ENCODE measurements at places on chromosomes 11 and 22. TPM values are rescaled to one million over a fixed set of nuclear protein-coding genes. Genes with fewer than 3 reads are reported as not detected.

The KCNJ5 gene
- total RNA-seq, result 12.1 TPM

GRCh38 chr11:77530879-77531278 is 57.0 kb upstream of the PAK1 start:
- DNase-seq, result no peak

GRCh38 chr11:86159581-86159891 is 85.0 kb upstream of the EED start:
- DNase-seq, result no peak

DNA sequence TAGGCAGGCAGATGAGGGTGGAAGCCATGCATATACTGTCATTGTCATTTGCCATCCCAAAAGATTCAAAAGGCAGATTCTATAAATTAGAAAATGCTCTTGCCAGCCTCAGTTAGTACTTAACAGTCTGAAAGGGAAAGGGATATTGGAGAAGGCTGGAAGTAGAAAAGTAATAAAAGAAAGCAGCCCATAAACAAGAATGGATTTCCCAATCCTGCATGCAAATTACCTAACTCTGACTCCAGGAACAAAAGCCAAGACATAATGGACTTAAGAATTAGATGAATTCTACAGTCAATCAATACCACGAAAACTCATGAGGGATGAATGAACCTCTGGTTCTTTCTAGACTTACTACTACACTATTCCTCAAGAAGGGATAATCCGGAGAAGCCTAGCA is 5.9 kb downstream of the PAK1 start:
- no peak for DNase-seq

DNA sequence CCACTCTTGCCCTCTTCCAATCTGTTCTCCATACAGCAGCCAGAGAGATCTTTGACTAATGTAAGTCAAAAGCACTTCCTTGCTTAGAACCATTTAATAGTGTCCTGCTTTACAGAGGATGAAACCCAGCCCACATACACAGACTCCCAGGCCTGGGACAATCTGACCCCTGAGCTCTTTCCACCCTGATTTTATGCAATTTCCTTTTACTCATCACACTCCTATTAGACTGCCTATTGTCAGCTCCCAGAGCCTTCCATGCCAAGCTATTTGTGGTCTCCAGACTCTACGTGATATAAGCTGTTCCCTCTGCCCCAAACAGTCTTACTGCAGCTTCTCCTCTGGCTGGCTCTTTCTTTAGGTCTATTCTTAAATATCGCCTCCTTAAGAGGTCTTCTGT is 28.1 kb downstream of the ME3 start:
- no peak for DNase-seq

The YPEL1 gene
- total RNA-seq, result 9.6 TPM

The ZNF214 gene
- 0.67 TPM for total RNA-seq

The VWCE gene
- 0.59 TPM for total RNA-seq

- peak; percentile 86 for DNase-seq
Measured at GRCh38 chr22:38924347-38924952, 33.0 kb upstream of the APOBEC3A start.

The UNC93B1 gene
- total RNA-seq, result 5.3 TPM

DNA sequence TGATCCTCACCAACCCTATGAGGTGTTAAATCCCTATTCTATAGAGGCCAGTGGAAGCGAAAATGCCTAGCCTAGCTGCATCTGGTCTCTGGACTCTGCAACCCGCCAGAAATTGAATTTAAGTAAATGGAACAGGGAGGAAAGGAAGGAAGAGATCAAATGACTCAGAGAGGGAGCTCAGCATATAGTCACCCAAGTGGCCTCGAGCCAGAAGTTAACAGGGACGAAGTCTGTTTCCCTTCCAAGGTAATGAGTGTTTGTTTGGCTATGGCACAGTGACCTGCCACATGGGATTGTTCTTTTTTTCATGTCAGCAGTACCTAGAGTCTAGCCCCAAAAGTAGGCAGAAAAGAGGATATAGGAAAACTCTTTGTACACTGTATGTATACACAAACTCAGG is 66.3 kb downstream of the PAK1 start:
- no peak for DNase-seq

GRCh38 chr11:114678125-114679036 is at the start of gene NXPE2:
TSS of gene NXPE2 (plus strand) at chr11:114678527. CDS start at chr11:114678576, 49 bp downstream.
- no peak for DNase-seq

The NLRP10 gene
- not detected for total RNA-seq

The TEX54 gene
- total RNA-seq, result not detected

DNA sequence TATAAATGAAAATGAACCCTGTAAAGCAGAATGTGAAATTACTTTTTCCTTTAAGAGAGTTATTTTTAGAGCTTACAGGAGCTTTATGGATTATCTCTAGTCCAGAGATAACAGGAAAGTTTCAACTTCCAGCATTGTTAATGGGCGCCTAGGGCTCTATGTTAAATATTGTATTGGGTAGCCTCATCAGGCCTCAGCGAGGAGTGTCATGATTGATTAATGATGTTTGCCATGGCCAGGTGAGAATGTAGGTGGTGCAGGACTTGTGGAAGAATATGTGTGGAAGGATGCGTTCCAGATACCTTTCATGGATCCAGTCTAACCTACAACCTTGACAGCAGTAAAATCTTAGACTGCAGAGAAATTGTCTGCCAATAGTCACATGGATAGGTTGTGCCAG is 50.6 kb downstream of the ME3 start:
- no peak for DNase-seq

DNA sequence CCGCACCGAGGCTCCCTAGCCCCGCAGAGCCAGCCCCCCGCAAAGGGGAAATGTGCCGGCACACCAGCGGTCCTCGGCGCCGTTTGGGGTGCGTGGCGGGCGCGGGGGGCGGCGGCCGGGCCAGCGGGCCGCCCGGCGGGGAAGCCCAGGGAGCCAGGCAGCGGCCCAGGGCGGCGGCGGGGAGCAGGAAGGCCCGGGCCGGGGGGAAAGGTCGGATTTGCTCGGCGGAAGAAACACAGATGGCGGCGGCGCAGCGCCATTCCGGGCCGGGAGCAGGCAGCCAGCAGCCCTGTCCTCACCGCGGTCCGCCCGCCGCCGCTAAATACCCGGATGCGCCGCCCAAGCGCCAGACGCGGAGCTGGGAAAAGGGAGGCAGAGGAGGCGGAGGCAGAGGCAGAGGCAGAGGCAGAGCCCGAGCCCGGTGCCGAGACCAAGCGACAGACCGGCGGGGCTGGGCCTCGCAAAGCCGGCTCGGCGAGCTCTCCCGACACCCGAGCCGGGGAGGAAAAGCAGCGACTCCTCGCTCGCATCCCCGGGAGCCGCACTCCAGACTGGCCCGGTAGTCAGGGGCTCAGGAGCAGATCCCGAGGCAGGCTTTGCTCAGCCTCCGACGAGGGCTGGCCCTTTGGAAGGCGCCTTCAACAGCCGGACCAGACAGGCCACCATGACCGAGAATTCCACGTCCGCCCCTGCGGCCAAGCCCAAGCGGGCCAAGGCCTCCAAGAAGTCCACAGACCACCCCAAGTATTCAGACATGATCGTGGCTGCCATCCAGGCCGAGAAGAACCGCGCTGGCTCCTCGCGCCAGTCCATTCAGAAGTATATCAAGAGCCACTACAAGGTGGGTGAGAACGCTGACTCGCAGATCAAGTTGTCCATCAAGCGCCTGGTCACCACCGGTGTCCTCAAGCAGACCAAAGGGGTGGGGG is 2.6 kb upstream of the GCAT start:
- peak; percentile 95 for DNase-seq

DNA sequence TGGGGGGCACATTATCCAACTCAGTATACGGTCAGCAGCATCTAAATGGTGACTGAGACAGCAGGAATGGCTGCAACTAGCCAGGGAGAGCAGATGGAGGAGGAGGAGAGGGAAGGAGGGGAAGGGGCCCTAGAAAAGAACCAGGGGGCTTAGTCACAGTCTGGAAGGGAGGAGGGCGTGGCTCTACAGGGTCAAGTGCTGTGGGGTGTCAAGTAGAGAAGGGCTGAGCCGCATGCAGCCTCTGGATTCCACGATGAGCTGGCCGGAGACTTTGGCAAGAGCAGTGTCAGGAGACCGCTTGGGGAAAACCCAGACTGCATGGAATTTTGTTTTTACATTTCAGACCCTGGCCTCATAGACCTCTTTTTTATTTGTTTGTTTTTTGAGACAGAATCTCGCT is 25.8 kb upstream of the PPFIA1 start:
- DNase-seq, result no peak

The NPAS4 gene
- total RNA-seq, result not detected

DNA sequence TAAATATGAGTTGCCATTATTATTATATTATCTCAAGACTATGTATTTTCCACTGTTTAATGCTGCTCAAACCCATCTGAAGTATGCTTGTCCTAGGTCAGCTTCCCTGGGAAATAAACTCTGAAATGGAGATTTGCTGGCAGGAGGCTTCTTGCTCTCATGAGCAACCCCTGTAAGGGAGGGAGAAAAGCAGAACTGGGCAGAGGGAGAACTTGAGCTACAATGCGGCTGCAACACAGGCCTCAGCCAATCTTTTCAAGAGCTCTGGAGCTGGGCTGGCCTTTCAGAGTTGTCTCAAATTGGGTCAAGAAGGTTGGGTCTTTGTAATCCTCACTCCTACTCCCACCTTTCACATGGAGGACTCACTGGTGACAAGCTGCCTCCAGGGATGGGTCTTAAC is 412.6 kb downstream of the TENM4 start:
- no peak for DNase-seq

The BAIAP2L2 gene
- total RNA-seq, result 0.24 TPM

- DNase-seq, result peak; percentile 5
Measured at GRCh38 chr11:69321877-69322361, 28.0 kb downstream of the MYEOV start.

The C11orf86 gene
- total RNA-seq, result not detected

The OVOL1 gene
- not detected for total RNA-seq

The SAA4 gene
- total RNA-seq, result not detected

DNA sequence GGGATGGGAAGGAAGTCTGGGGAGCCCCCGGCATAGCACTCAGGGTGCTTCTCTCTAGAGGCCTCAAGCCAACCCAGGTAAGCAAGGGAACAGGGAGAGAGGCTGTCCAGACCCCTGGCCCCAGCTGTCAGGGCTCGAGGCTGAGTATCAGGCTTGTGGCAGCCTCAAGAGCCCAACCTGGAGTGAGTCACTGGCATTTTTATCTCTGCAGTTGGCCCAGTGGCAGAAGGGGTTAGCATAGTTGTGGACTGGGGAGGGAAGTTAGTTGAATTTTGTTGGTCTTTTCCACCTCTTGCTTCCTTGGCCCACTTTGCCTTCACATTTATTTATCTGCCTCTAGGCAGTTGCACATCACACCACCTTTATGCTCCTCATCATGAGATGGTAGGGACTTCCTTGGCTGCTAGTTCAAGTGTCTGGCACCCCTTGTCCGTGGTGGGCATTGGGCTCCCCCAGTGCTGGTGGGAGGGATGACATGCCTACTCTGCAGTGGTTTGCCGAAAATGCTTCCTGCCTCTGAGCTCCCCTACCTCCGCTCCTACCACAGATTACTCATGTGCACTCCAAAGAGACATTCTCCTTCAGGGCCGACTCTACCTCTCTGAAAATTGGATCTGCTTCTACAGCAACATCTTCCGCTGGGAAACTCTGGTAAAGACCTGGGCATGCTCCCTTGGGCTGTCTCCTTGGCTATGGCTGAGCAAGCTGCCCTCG is 60.1 kb downstream of the SCN3B start:
- no peak for DNase-seq

The SCGB1A1 gene
- total RNA-seq, result not detected

DNA sequence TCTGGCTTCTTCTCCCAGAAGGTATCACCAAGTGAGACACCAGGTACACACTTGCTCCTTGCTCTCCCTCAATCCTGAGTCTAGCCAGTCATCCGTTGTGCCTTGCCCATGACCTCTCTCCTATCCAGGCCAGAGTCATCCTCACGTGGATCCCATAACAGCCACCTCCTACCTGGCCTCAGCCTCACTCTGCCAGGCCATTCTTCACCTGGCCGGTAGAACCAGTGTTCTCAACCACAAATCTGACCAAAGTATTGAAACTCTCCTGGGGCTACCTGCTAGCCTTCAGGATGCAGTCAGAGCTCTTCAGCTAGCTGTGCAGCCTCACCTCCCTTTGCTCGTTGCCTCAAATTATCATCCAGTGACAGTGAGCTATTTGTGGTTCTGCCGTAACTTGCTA is 37.7 kb downstream of the CHRDL2 start:
- no peak for DNase-seq

DNA sequence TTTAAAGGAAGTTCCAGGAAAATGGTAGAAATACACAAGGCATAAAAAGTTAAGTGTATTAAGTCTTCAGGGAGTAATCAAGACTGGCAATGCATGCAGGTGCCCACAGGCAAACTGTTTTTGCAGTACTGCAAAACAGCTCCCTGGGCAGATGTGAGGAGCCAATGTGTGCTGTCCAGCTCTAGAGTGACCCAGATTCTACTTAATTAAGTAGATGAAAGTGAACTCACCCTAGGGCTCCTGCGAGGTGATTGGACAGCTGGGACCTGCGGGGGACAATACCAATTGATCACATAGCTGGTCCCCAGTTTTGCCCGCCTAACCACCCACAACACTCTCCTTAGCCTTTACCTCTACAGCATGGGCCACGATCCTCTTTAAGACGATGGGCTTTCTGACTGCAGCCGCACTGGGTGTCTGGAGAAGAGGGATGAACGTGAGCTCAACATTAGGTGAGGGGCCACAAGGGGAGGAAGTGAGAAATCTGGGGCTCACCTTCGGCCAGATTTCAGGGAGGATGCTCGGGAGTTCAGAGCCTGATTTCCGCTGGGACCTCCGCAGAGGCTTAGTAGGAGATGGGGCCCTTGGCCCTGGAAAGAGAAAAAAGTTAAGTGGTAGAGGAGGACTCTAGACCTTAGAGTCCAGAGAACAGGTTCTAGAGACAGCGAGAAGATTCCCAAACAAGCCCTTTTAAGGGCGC is 556 bp downstream of the CDCA5 start:
- no peak for DNase-seq

- no peak for DNase-seq
Measured at GRCh38 chr11:73399159-73399590, 23.0 kb downstream of the RELT start.

DNA sequence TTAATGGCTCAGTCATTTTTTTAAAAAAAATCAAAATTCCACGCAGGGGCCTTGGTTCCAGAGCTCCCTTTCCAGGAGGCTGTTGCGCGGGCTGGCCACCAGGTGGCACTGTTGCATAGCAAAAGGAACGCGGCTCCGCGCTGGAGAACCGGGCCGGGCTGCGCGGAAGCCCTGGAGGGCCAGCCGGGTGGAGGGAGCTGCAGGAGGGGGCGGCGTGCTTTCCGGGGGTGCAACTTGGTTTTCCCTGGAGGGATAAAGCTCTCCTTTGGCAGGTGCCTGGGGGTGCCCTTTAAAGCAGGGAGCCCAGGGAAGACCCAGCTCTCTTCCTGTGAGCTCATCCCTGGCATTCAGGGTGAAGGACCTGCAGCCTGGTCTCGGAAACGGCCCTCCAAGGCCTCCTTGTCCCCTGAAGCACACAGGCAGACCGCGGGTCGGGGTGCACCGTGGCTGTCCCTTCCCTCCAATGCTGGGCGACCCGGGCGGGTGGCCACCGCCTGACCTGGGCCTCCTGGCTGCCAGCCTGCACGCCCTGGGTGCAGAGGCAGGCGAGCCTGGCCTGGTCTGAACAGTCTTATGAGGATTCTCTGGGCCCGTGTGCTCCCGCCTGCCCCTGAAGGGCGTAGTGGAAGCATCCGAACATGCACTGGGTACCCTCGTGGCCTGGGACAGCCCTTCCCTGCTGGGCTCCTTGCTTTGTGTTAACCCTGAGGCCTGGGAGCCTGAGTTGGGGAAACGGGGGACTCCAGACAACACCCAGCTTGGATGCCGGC is 23.4 kb downstream of the KRTAP5-5 start:
- peak; percentile 88 for DNase-seq

The SCARF2 gene
- 5.2 TPM for total RNA-seq

- peak; percentile 83 for DNase-seq
Measured at GRCh38 chr22:49305214-49305965, 522.3 kb downstream of the BRD1 start.

The FGF4 gene
- total RNA-seq, result not detected

The OR8D1 gene
- total RNA-seq, result not detected

GRCh38 chr22:41410311-41410751 is 28.6 kb downstream of the TEF start:
- no peak for DNase-seq

The OR6A2 gene
- total RNA-seq, result not detected

Data from cardiac septum (tissue), 1 donor.